ENCODE measurements at places on chromosomes 3 and 15. TPM values are rescaled to one million over a fixed set of nuclear protein-coding genes. Genes with fewer than 3 reads are reported as not detected.

GRCh38 chr15:58423831-58424608 lies 7.8 kb upstream of the LIPC start:
- DNase-seq, result no peak

DNA sequence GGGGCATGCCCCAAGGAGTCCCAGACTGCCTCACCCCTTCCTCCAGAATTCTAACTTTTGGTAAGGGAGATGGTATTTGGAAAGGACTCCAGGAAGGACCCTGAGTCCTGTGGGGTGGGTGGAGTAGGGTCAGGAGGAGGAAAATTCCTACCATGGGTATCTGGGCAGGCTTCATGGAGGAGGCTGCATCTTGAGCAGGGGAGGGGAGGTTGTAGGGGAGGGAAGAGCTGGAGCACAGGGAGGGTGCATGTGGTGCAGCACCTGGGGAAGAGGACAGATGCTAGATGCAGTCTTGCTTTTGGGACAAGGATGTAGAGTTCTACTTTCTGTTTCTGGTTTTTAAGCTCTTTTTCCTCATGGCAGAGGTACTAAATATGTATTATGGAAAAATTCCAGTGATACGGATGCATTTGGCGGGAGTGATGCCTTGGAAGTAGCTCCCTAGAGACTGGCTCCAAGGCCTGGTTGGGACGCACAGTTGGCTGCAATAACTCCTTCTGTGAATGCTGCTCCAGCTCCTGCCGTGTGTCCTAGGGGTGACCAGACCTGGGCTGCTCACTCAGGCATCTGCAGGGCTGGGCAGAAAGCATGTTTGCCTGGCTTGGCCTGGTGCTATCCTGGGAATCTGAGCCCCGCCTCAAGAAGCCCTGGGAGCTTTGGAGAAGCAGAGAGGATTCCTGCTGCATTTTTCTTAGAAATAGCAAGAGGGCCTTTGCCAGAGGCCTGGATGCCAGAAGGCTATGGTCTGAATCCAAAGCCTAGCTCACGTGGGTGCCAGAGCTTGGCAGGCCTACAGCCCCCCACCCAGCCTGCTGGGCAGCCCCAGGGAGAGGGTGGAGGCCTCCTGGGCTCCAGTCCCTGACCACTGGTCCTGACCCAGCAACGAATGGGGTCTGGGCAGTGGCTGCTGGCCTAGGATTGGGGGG lies 10.1 kb downstream of the SEMA3F start:
- no peak for DNase-seq

DNA sequence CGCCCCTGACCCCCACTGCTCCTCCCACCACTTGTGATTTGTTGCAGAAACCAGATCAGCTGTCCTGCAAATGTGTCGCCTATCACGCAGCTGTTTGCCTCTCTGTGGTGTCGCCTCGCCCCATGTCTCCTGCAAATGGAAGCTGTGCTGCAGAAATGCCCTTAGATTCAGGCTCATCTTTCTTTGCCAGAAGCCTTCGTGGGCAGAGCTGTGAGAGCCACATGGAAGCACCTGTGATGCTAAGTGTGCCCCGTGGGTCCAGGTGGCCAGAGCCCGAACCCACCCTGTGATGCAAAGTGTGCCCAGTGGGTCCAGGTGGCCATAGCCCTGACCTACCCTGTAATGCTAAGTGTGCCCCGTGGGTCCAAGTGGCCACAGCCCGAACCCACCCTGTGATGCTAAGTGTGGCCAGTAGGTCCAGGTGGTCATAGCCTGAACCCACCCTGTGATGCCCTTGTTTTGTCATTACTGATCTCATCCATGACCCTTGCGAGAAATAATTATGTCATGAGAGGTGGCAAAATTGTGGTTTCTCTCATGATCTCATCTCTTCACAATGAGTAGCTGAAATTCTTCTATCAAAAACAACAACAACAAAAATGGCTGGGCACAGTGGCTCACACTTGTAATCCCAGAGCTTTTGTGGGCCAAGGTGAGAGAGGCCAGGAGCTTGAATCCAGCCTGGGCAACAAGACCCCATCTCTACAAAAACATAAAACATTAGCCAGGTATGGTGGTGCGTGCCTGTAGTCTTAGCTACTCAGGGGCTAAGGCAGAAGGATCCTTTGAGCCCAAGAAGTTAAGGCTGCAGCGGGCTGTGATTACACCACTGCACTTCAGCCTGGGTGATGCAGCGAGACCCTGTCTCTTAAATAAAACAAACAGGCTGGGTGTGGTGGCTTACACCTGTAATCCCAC lies 187.4 kb downstream of the GOLGA6L6 start:
- DNase-seq, result no peak

GRCh38 chr15:67031331-67031730 lies 34.1 kb upstream of the SMAD3 start:
- DNase-seq, result no peak

CTXND1 gene
- not detected for total RNA-seq

DNA sequence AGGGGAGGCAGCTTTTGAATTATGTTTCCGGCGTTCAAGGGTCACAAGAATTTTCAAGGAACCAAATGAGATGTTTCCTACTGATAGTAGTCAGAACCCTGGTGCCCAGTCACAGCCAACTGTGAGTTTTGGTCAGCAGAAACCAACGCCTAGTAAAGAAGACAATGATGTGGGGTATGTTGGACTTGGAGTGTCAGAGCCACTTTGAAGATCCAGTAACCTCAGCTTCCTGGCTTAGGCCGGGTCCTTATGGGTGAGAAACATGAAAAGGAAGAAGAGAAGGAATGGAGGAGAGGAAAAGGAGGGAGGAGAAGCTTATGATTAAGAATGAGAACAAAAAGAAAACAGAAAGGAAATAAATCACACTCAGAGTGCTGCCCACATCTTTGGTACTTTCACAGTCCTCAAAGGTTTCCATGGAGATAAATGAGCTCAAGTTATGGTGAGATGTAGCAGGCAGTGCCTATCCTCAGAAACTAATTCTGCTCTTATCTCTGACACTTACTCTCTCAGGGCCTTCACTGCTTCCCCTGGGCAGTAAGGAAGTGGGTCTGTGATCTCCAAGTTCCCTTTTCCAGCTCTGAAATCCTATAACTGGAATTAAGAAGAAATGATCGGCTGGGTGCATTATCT lies 2.0 kb upstream of the MCF2L2 start:
- DNase-seq, result no peak

MYZAP gene
- total RNA-seq, result 0.72 TPM

GRCh38 chr15:40298216-40298935 lies 9.4 kb downstream of the PLCB2 start:
- no peak for DNase-seq

DNA sequence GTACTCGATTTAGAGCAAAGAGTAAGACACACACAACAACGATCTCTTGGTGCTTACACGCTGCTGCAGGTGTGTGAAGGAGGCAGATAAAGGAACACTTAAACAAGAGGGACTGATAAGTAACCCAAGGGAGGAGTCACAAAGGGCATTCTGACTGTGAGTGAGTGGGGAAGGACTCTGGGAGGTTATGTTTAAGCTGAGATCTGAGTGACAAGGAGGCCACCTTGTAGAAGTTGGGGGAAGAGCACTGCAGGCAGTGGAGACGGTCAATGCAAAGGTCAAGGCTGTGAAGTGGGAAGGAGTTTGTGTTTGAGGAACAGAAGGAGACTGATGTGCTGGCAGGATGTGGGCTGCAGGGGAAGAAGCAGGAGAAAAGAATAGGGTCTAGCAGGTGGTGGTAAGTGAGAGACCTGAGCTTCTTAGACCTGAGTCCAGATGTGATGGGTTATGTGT lies 63.1 kb downstream of the LPP start:
- DNase-seq, result no peak

GRCh38 chr3:118688396-118688884 lies 346.2 kb downstream of the IGSF11 start:
- no peak for DNase-seq

CHST14 gene
- total RNA-seq, result 5.8 TPM
